Breast epithelium (tissue), 4 donors: ENCODE measurements at places on chromosomes 5 and 9.

GRCh38 chr5:180606215-180606785 is 15.0 kb upstream of the SCGB3A1 start:
- no peak for DNase-seq

DNA sequence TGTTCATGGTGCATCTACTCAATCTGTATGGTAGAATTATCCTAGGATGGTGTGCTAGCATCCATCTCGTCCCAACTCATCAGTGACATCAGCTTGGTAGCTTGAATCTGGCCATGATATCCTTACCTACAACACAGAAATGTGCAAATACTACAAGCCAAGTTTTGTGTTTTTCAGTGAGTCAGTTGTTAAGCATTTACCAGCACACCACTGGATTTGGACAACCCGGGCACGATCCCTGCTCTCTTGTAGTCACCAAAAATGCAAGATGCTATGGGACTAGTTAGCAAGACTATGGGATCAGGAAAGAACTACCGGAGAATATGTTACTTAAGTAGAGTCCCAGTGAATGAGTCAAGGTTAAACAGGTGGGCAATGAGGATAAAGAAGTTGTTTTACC is 32.1 kb upstream of the ZNF354B start:
- DNase-seq, result no peak

GRCh38 chr9:105114318-105114717 is 130.1 kb upstream of the SLC44A1 start:
- DNase-seq, result no peak

DNA sequence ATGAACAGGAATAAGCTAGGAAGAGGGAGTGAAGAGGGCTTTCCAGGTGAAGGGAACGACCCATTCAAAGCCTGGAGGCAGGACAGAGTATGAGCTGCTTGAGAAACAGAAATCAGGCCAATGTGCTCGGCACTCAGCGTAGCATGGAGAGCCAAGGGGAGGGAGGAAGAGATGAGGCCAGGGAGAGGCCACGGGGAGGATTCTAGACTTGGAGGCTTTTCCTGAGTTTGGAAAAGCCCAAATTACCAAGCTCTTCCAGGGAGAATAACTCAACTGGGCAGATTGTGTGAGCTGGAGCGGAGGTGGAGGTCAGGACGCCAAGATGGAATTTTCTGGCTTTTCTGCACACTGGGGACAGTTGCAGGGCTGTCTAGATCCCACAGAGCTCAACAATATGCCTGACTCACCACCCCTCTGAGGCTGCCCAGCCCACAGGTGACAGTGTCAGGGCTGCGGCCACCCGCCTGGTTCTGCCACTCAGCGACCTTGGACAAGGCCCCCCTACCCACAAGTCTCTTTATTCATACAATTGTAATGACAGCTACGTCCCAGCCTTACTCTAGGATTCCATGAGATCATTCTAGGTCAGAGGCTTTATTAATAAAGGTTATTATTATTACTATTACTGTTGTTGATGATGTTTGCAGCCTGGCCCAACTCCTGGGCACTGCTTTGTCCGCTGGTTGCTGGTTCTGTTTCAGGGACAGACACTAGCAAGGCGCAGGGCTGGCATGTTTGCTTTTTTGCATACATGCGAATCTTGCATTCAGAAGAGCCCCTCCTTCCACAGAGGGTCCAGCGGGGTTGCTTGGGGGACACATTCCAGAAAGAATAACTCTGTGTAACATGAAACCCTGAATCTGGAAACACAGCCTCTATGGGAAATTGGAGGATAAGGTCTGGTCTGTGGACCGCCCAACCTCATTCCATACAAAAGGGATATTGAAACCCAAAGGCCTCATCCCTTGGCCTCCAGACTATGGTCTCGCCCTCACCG is 9.4 kb upstream of the LMX1B start:
- no peak for DNase-seq

GRCh38 chr5:167451076-167451475 is 840.4 kb upstream of the WWC1 start:
- DNase-seq, result no peak

GRCh38 chr9:82526577-82526976 is 536.4 kb downstream of the RASEF start:
- DNase-seq, result no peak

DNA sequence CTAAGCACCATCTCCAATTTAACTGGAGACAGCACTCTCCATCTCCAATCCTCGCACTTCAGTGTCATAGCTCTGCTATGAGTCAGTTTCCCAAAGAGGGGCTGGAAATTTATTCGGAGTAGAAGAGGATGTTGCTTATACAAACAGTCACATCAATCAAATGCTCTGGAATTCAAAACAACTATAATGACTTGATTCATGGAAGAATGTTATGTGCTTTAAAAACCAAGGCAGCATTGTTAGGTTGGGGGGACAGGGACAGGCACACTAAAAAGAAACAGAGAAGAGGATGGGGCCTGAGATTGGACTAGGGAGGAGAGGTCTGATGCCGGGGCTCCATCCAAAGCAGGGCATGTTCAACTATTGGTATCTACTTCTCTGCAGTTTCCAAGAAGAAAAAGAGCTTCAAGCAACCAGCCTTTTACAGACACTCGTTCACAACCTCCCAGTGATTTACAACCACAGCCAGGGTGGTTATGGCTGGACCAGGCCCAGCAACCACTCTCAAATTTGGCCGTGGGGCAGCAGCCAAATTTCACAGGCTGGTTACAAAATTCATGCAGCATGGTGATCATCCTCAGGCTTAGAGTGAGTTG is 117.5 kb upstream of the ZNF366 start:
- DNase-seq, result no peak

GRCh38 chr9:108664309-108665255 is 191.2 kb downstream of the ACTL7B start:
- no peak for DNase-seq

- no peak for DNase-seq
Measured at GRCh38 chr5:94906750-94907149, 288.3 kb downstream of the SLF1 start.

DNA sequence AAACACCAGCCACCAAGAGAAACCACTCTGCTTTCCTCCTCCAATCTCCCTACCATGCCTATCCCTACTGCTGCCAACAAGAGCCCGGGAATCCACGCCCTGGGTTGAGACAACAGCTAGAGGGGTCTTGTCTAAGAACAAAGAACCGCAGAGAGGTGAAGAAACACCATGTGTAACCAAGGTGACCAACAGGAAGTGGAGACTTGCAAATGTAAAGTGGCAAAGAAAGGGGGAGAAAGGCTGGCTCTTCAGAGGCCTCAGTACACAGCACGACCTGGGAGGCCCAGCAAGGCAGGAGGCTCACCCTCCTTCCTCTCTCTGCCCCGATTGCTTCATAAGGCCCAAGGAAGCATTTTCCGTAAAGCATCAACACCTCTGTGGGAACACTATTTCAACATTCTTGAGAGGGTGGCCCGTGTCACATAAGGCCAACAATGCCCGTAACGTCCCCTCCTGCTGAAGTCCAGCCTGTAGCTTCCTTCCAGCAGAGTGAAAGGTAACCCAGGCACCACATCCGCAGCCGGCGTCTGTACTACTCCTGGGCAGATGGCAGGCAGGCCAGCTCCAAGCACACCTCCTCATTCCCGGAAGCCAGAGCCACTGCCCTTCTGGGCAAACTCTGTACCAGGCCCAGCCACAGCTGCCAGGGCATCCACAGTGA is 18.3 kb downstream of the CCNJL start:
- peak; percentile 17 for DNase-seq

GRCh38 chr9:73146111-73146815 is 5.4 kb upstream of the ANXA1 start:
- no peak for DNase-seq

- DNase-seq, result no peak
Measured at GRCh38 chr5:67725604-67726003, 490.0 kb upstream of the PIK3R1 start.

- DNase-seq, result no peak
Measured at GRCh38 chr5:135491552-135492318, 39.6 kb upstream of the TIFAB start.

- no peak for DNase-seq
Measured at GRCh38 chr5:38414348-38414747, 142.1 kb downstream of the LIFR start.

- DNase-seq, result no peak
Measured at GRCh38 chr9:98971168-98971914, 27.6 kb downstream of the COL15A1 start.

- DNase-seq, result peak; percentile 54
Measured at GRCh38 chr5:67998709-67999261, 216.8 kb upstream of the PIK3R1 start.

GRCh38 chr5:52989781-52990527 is 802 bp downstream of the ITGA2 start:
- DNase-seq, result peak; percentile 32

GRCh38 chr5:168746893-168747640 is 167.9 kb upstream of the PANK3 start:
- no peak for DNase-seq

DNA sequence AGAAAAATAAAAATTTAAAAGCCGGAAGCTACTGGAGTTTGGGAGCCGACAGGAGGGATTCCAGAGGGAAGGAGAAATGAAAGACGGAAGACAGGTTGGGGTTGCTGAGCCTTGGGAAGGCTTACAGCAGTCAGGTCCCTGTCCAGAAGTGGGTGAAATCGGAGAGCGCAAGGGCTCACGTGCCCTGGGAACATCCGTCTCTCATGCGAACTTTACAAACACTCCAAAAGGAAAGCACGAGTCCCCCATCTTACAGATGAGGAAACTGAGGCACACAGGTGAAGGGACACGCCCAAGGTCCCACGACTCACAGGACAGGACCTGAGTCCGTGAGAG is 347 bp upstream of the OLFML2A start:
- no peak for DNase-seq

DNA sequence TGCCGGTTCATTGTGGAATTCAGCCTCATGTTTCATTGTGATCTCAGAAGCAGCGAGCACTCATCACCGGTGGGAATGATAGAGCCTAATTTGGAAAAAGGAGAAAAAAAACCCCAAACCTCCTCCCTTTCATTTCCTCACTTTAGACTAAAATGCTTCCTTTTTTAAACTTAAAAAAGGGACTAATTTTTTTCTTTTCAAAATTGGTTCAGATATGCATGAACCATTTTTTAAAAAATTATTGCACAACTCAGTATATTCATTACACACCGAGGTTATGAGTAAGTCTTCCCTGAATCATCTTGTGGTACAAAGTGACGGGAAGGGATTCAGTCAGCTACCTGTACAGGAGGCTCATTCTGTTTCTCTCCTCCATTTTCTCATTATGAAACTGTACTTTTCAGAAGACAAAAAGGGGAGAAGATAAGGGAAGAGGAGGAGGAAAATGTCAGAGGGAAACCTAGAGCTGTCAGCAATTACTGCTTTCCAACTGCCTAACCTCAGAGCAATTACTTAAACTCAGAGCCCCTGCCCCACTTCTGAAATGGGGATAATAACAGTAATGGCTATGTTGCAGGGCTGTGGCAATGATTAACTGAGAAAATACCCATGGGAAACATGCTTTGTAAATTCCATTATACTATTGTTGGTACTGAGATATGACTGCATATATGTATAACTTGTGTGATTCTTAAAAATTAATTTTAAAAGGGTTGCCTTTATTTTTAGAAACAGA is 24.0 kb downstream of the GALNT10 start:
- DNase-seq, result no peak

DNA sequence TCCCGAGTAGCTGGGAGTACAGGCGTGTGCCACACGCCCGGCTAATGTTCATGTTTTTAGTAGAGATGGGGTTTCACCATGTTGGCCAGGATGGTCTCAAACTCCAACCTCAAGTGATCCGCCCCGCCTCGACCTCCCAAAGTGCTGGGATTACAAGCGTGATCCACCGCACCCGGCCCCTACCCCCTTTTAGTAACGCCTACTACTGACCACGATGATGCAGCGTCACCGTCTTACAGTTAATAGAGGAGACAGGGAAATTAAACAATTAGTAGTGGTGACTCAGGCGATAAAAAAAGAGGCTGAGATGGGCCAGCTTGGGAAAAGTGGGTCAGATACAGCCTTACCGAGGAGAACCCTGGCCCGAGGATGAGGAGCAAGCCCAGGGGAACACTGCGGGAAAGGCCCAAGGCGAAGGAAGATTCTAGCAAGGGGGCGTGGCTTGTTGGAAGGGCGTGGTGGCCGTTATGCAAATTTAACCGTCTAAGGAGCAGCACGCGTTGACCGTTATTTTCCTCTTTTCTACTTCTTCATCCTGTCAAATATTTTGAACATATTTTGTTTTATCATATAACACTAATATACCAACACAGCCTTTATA is 1.6 kb upstream of the SETX start:
- DNase-seq, result no peak

- DNase-seq, result no peak
Measured at GRCh38 chr5:138339464-138339863, 1.4 kb downstream of the FAM53C start.

DNA sequence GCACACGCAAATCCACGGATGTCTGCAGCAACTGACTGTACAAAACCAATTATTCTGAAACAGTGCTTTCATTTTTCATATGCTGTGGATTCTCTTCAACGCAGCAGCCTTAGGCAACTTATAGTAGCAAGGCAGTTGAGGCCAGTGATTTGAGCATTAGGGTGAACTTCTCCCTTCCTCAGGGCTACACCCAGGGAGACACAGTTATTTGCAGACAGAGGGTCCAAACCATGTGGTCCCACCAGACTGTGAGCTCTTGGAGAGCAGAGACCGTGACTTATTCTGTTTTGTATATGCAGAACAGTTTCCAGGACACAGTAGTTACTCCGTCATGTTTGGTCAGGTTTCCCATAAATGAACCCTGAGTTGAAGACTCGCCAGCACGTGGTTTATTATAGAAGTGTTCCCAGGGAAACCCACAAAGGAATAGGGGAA is 19.0 kb upstream of the WHRN start:
- DNase-seq, result no peak

- DNase-seq, result no peak
Measured at GRCh38 chr5:24823625-24824024, 178.8 kb upstream of the CDH10 start.

DNA sequence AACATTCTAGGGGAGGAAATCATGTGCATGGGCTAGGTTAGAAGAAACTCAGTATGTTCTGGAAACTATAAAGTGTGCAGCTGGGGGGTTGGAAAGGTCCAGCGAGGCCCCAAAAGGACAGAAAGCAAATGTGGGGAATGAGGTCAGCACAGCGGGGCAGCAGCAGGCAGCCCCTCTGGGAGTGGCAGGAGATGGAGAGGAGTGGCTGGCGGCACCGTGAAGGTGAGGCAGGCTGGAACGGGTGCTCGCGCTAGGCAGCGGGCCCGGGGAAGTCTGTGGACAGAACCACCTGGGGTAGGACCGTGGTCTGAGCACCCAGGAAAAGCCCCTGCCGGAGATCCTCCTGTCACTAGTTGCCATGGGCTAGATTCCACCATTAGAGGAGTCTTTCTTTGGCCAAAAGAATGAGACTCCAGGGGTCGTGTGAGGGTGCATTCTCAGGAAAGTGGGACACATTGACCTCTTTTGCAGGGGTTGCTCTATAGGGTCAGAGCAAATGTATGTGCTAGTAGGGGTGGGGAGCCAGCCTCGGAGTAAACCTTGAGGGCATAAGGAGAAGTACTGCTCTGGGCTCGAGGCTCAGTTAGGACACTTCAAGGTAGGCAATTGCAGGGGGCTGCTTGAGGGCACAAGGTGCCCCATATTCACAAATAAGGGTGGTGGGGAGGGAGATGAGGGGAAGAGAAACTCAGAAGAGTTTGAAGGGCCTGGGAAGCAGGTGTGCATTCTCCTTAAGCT is 61.2 kb downstream of the IL6ST start:
- no peak for DNase-seq

GRCh38 chr9:120423812-120424211 is 156.2 kb downstream of the CDK5RAP2 start:
- DNase-seq, result no peak
